ENCODE measurements at places on chromosomes 12 and 14.

DNA sequence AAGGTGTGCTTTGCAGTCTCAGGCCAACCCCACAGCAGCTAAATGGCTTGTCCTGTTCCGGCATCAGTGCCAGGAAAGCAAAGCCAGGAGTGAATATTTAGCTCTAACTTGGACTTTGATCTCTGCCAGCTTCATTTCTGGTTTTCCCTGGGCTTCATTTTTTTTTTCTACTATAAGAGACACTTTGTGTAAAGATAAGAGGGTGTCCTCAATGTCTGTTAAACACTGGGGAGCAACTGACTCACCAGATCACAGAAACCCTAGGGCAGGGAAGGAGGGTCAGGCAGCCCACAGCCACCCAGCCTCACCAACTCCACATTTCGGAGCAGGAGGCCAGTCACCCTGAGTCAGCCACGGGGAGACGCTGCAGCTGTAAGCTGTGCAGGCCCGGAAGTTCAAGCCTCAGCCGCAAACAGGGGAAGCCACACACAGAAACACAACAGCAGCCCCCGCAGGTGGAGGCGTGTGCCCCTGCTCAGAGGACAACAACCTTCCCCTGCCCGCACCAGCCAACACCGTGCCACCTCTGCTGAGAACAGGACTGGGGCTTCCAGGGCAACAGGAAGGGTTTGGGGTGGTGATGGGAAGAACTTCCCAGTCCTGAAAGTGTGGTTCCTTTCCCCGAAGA, 6.3 kb downstream of the TNFRSF1A start:
- peak; percentile 44 for DNase-seq

- DNase-seq: no peak
These were observed at the start of gene SMIM41 for GRCh38 chr12:52079576-52080402. TSS of gene SMIM41 (plus strand) at chr12:52079704. CDS start at chr12:52079780, 76 bp downstream.

DNA sequence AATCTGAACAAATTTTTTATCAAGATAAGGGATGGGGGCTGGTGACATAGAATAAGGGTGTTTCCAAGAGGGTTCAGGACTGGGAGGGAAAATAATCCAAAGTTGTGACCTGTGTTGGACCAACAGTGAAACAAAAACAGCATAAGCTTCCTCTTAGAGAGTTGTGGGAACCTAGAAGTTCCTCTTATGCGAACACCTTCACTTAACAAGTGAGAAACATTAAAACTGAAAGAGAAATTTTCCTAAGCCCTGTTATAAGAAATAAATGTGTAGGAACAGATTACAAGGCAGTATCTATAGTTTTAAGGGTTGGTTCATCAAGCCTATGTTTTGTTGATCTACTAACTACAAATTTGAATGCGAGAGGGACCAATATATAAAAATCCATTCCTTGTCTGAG, 58.4 kb downstream of the LLPH start:
- no peak for DNase-seq

- DNase-seq: no peak
These were observed 43.7 kb upstream of the HECTD1 start for GRCh38 chr14:31251028-31251958.

DNA sequence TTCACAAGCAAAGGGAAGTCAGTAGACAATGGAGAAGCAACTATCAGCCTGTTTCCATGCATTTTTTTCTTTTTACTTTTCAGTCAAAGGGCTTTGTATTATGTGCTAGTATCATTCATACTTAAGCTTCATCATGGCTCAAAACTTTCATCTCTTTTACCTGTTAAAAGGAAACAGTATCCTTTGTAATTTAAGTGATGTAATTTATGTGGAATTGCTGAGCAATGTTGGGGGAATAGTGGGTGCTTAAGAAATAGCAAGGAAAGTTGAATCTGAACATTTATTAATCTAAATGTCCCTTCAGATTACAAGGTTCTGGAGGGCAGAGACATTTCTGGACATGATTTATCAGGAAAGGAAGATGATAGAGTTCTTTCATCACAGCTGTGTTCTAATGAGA, 915.3 kb downstream of the VRK1 start:
- no peak for DNase-seq

DNA sequence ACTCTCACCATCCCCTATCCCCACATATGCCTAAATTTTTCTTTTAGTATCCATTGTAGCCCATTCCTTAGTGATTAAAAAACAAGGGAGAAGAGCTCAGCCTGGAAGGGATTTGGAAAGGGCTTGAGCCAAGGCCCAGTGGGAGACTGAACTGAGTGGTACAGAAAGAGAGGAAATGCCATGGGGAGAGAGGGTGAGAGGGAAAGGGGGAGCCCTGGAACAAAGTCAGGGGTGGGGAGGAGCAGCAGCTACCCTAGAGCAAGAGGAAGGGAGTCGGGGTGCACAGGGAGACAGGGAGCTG, 2.6 kb upstream of the ATN1 start:
- no peak for DNase-seq

DNA sequence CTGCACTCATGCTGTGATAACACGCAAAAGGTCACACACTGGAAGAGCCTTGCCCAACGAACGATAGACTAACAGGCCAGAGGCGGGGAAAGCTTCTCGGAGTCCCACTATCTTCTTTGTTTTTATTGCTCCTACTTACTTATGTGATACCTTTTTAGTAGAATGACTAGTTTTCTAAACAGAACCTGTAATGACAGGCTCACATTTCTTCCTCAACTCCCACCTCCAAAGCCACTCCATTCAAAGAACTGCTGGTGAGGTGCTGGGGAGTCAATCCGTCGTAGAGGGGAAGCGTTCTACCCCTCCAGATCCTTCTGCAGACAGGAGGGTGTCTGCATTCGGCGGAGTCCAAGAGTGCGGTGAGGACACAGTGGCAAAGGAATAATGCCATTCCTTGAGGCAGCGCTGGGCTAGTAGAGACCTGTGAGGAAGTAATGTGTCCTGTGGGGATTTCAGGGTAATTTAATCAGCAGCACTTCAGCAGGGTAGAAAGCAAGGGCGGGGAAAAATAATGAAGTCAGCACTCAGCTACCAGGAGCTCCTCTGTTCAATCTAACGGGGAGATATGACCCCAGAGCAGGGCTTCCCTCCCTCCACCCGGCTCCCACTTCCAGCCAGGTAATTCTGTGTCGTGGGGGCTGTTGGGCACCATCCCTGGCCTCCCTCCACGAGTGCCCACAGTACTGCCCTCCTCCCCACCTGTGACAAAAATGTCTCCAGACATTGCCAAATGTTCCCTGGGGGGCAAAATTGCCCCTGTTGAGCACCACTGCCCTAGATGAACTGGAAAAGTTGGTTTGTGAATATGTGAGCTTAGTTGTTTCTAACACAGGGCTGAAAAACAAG, 25.2 kb downstream of the SPRING1 start:
- no peak for DNase-seq

GRCh38 chr12:121578230-121579189, 2.3 kb downstream of the KDM2B start:
- DNase-seq: no peak

- DNase-seq: no peak
These were observed 131.8 kb upstream of the C14orf180 start for GRCh38 chr14:104447750-104448149.

- DNase-seq: no peak
These were observed 1318.4 kb downstream of the TMEM121 start for GRCh38 chr14:106844608-106845285.
